ENCODE measurements at places on chromosomes 5 and 9.
A peak's percentile ranks its signal among the peaks of the same experiment; 100 is the strongest.

DNA sequence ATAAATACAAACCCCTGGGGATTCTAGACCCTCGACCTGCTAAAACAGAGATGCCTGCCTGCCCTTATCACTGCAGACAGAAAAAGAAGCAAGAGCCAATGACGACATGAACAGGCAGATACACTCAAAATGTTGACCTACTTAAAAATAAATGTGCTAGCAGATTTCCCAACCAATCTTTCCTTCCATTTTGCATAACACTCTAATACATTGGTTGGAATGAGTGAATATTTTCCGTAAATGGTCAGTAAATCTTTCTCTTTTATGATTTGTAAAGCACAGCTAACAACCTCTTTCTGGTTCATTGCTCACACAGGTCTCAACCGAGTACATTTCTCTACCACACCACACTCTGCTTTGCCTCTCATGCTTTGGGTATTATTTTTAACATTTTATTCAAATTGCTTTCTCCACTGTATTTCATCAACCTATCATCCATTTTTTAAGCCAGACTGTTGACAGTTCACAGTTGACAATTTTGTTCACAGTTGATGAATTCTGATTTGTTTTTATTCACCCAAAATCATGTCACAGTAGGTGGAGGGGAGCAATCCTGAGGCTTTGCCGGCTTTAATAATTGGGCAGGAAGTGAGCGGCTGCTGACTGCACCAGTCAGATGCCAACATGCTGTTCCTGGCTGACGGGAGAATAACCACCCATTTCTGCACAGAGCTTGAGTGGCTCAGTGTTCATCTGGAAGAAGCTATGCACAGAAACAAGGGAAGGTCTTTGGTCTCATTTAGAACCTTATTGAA, 426.6 kb downstream of the SPOCK1 start:
- DNase-seq: peak; percentile 59

DNA sequence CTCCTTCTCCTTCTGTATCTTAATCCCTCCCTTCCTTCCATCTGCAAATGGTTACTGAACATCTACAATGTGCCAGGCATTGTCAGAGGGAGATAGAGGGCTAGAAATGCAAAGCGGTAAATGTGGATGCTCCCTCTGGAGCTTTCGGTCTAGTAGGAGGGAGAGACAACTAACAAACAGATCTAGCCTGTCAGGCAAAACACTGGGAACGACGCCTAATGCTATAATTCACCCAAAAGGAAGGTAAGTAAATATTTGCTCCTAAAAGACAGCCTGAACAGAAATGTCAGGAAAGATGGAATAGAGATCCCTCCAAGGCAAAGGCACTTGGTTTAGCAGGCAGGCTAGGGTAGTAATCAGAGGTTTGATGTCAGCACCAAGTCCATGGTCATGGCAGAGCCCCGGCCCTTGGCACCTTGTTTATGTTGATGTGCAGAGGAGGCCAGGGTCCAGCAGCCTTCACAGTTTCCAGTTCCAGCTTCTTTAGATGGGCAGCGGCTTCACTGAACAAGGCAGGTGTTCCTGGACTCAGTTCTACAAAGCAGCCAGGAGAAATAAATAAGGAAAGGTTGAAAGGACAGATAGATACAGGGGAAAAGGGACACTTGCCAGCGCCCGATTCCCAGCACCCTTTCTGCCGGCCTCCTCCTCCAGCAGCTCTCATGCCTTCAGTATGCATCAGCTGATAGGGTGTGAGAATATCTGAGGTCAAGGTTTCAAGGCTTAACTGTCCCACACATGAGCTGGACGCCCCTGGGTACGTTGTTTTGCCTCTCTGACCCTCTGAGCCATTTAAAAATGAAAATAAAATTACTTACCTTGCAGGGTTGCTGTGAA, 46.5 kb upstream of the FRRS1L start:
- DNase-seq: no peak

DNA sequence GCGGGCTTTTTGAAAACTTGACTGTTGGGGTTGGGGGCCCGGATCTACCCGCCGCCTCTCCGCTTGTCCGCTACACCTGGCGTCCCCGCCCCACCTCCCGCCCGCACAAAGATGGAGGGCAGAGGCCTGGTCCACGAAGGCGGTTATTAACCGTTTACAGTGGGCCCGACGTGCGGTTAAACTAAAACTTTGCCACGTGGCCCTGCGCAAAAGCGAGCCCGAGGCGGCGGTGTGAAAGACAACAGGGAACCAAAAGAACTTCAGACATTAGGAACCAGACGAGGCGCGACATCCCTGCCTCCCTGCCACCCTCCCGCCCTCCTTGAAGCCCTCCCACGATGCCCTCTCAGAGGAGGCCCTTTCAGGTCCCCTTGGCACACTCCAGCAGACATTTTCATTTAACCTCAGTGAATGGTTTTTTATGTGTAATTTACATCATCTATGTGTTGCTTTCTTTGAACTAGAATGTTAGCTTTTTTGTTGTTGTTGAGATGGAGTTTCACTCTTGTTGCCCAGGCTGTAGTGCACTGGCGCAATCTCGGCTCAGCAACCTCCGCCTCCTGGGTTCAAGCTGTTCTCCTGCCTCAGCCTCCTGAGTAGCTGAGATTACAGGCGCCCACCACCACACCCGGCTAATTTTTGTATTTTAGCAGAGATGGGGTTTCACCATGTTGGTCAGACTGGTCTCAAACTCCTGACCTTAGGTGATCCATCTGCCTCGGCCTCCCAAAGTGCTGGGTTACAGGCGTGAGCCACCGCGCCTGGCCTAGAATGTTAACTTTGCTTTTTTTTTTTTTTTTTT, 999 bp upstream of the HNRNPA0 start:
- DNase-seq: no peak

- no peak for DNase-seq
Measured at GRCh38 chr5:81241961-81242648, 9.0 kb downstream of the CKMT2 start.

GRCh38 chr9:88544245-88544644, 9.3 kb downstream of the NXNL2 start:
- DNase-seq: peak; percentile 75

DNA sequence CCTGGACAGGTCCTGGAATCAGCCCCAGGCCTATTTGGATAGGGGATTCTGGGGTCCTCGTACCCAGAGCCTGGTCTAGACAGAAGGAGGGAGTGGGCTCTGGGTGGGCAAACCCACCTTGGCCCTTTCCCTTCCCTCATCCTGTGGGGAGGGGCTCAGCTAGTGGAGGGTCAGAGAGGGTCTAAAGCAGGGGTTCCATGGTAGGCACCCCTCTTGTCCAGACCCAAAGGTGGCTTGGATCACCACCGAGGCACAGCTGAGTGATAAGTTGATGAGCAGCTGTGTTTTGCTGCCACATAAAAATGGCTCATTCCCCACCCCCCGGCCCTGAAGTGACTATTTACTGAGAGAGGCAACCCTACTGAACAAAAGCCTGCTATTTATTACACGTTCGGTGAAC, 53.8 kb upstream of the KCNMB1 start:
- no peak for DNase-seq

- no peak for DNase-seq
Measured at GRCh38 chr9:81626511-81626910, 62.8 kb downstream of the TLE1 start.

DNA sequence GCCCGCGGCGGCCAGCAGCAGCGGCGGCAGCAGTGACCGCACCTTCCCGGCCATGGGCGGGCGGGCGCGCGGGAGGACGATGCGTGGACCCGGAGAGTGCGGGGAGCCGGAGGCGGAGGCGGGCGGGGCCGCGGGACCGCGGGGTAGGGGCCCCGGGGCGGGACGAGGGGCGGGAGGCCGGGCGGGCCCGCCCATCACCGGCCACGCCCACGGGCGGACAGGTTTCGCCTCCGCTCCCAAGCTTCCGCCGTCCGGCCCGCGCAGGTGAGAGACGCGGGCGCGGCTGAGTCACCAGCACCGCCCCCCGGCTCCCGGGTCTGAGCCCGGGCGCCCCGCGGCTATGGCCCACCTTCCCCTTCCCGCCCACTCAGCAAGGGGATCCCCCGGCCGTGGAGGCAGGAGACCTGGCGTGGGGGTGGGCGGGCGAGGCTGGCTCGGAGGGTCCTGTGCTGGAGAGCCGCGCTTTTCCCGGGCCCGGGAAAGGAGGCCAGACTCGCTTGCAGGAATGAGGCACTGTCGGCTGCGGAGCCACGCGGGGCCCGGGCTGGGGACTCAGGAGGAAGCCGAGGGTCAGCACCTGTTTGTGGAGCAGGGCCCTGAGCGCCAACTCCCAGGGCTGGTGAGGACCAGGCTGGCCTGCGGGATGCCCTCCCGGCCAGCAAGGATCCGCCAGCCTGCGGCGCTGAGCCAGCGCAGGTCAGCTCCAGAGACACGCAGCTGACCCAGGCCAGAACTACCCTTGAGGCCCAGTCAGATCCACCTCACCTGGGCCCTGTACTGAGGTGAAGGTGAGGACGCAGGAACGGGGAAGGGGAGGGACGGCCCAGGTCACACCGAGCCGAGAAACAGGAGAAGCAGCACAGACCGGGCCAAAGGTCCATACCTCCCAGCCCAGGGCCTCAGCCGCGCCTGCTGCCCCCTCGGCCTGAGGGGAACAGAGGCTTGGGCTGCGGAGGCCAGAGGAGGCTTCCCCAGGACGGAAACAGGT, at the start of gene ENTPD2:
Gene ENTPD2, minus strand, starts transcription at position 118 of the 988 bp plus-strand sequence. Its CDS starts 64 bp downstream, at position 54.
- DNase-seq: no peak

- DNase-seq: no peak
Measured at GRCh38 chr5:73668017-73668416, 42.0 kb downstream of the ARHGEF28 start.

GRCh38 chr9:79134654-79135053, 437.1 kb upstream of the TLE4 start:
- DNase-seq: peak; percentile 10

DNA sequence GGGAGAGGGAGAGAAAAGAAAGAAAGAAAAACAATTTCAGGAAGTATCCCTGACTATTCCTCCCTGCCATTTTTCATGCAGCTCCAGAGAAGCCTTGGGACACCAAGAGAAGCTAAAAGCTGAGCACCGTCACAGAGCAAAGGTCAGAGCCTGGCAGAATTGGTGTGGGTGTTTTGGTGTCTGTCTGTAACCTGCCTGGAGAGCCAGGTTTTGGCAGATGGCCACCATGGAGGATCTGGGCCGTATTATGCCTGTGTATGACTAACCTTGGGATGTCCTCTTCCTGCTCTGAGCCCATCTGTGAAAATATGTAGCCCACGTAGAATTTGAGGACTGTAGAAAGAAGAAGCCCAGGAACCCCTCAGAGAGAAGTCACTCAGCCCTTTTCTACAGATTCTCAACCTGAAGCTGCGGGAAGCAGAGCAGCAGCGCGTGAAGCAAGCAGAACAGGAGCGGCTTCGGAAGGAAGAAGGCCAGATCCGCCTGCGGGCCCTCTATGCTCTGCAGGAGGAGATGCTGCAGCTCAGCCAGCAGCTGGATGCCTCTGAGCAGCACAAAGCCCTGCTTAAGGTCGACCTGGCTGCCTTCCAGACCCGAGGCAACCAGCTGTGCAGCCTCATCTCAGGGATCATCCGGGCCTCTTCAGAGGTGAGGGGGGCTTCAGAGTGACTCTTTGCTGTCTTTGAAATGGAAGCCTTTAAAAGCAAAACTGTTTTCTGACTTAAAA, 18.8 kb downstream of the GLE1 start:
- DNase-seq: peak; percentile 68

DNA sequence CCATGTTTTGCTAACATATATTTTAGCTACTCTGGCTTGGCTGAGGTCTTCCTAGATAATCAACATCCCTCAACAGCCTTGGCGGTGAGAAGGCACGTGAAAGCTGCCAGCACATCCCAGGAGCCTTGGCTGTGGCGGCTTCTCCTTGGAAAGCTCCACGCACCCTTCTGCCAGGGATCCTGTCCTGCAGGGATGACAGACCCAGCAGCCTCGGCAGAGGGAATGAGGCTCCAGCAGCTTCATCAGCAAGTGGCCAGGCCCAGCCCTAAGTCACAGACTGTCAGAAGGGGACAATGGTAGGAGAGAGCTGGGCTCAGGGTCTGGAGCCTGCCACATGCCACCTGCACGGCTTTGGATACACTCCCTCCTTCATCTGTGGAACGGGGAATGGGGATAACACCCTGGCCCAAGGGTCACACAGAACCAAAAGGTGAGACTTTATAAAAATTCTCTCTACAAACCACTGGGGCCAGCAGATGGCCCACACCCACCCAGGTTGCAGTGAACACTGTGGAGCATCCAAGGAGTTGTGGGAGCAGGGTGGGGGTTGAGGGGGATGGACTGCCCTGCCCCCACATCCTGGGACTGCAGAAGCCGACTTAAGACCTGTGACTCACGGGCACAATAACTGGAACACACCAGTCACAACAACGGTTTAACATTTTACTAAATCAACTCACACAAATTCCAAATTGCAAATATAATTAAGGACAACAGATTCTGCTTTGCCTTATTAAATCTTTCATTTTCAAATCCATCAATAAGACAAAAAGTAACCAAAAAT, 65.1 kb downstream of the MACROH2A1 start:
- no peak for DNase-seq

GRCh38 chr5:7464182-7464581, 68.2 kb downstream of the ADCY2 start:
- DNase-seq: no peak

DNA sequence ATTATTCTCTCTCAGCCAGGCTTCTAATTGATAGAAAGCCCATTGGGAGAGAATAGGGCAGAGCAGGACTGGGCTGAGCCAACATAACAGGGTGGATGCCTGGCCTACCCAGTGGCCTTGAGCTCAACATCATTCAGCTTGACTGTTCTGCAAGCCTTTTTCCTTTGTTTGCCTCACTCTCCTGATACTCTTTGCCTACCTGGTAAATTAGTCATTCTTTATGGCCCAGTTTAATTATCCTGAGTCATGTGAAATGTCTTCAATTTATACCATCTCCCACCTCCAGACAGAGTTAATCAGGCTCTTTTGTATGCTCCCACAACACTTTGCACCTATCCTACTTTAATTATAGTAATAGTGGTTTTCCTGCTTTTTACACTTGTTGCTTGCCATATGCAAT, 13.6 kb downstream of the GLRA1 start:
- DNase-seq: no peak

DNA sequence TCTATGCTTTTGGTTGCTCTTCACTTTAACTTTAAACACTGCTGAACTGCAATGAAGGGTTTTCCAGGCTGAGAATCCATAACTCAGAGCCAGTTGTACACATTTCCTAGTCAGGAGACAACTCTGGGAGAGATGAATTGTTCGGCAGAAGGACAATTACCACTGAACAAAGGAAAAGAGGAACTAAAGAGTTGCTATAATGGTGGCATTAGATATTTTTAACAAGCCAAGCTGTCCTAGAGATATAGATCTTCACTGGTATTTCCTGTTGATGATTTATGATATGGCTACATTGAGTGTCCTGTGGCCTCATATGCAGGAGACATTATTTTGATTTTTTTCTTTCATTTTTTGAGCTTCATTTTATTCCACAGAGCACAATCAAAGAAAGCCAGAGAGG, 219.1 kb upstream of the PCSK5 start:
- DNase-seq: no peak

Data from fibroblast of pulmonary artery (primary cell).